ENCODE measurements at places on chromosomes 2 and 18. TPM values are rescaled to one million over a fixed set of nuclear protein-coding genes. Genes with fewer than 3 reads are reported as not detected.

REG3G gene
- total RNA-seq, result not detected

SLC19A3 gene
- 0.17 TPM for total RNA-seq

DDX1 gene
- 54.3 TPM for total RNA-seq

- no peak for DNase-seq
These were observed 17.0 kb upstream of the UGT1A8 start for GRCh38 chr2:233600386-233600785.

GRCh38 chr2:159029936-159030335 lies 61.5 kb downstream of the TANC1 start:
- no peak for DNase-seq

Measured in fibroblast of lung (primary cell).